Stimulated activated CD8-positive, alpha-beta memory T cell treated with anti-CD3 and anti-CD28 coated beads, Interleukin-2, amount 100 ng/mL, for 48 hours (primary cell): ENCODE measurements at places on chromosomes 11 and 22.

DNA sequence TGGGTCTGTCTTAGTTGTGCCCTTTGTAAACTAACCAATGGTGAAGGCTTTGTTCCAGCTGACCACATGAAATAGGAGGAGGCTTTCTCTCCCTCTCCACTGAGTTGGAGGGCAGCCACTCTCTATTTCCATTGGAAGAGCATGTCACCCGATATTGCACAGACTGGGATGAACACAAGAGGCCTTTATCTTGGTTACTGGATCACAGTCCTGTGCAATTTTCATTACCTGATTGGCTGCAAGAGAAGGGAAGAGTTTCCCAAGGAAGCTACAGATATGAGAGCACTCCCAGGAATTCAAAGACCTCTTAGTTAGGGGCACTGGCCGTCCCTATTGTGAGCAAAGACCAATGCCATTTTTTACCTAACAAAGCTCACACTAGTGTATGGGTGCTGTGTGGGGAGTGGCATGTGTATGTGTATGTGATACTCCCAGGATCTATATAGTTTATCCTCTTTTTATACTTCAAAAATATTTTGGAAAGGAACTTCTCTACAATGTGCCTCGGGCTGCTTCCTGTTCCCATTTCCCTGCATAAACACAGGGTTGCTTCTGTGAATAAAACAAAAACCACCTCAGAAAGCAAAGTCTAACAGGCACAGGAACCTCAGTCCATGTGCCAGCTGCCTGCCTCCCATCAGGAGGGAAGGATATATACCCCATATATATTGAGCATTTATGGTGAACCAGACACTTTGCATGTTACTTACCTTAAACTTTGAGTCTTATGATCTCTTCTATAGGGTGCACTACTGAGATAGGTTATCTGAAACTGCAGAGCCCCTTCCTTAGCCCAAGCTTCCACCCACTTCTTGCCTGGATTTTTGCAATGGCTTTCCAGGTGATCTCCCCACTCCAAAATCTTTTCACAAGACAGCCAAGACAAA is 126.5 kb downstream of the RASSF10 start:
- DNase-seq: no peak

- no peak for DNase-seq
These were observed 15.2 kb downstream of the CD82 start for GRCh38 chr11:44580701-44581100.

GRCh38 chr11:61869708-61870451 is 21.5 kb downstream of the FADS3 start:
- no peak for DNase-seq

GRCh38 chr11:38721586-38722315 is 2123.7 kb upstream of the RAG2 start:
- no peak for DNase-seq

GRCh38 chr11:102883141-102883540 is 8.4 kb upstream of the MMP12 start:
- DNase-seq: no peak

DNA sequence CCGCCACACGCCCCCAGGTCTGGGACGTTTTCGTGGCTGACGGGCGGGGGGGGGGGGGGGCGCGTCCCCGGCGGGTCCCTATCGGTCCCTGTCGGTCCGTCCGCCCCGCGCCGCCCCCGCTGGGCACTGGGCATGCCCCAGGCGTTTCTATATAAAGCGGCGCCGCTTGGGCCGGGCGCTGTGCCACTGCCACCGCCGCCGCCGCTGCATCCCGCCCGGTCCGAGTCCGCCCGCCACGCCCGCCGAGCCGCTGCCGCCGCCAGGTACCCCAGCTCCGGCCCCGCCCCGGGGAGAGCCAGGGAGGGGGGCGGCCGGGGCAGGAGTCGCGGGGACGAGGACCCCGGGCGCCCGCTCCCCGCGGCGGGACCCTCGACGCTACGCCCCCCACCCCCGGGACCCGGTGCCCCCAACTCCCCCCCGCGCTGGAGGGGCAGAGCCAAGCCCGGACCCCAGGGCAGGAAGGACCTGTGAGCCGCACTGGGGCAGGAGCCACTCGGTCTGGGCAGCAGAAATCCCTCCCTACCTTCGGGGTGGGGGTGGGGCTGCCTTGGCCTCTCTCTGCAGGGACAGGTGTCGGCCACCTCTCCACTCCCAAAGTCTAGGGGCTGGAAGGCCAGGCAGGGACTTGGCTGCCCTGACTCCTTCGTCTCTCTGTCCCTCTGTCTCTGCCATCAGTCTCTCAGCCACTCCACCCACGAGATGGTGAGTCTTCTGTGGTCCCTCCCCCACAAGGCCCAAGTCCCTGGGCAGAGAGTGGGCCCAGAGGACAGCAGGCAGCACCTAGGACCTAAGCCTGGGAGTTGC is at the start of gene CARNS1:
TSS of gene CARNS1 (plus strand) at position 178 of the 804 bp plus-strand sequence. CDS start at position 700, 522 bp downstream.
- no peak for DNase-seq

DNA sequence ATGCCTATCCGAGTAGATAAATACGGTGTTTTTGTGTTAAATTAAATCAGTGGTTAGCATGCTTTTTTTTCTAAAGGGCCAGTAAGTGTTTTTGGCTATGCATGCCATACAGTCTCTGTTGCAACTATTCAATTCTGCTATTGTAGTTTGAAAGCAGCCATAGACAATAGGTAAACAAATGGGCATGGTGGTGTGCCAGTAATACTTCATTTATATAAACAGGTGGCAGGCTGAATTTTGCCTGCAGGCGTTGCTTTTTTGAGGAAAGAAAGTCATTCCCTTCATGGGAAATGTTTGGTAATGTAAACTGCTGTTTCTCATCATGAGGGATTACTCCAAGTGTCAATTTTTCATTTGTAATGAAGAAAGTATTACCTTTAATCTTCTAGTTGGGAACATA is 106.5 kb downstream of the TMEM135 start:
- no peak for DNase-seq

GRCh38 chr11:31397239-31397834 is 27.7 kb downstream of the DNAJC24 start:
- DNase-seq: no peak

GRCh38 chr11:125376117-125376516 is 119.9 kb downstream of the FEZ1 start:
- DNase-seq: no peak

GRCh38 chr11:103844327-103845215 is 191.9 kb upstream of the DDI1 start:
- DNase-seq: no peak

GRCh38 chr11:27557226-27557625 is 50.7 kb upstream of the LIN7C start:
- DNase-seq: no peak

- no peak for DNase-seq
These were observed 8.1 kb downstream of the SGSM1 start for GRCh38 chr22:24813861-24814770.

DNA sequence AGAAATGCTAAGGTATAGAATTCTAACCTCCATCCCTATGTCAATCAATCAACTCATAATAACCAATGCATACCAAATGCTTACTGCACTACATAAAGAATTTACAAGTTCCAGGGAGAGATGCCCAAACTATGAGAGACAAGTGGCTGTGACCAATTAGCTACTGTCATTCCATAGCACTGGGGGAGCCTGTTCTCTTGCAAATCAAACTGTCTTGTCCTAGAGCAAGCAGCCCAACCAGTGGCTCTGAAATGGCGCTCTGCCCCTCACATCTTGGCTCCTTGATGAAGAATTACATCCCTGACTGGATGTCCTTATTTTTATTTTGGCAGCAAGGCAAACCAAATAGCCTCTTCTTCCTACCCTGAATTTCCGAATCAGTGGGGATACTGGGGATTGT is 272.4 kb upstream of the SYN3 start:
- DNase-seq: no peak

GRCh38 chr11:92623055-92623454 is 346.4 kb upstream of the MTNR1B start:
- DNase-seq: no peak

DNA sequence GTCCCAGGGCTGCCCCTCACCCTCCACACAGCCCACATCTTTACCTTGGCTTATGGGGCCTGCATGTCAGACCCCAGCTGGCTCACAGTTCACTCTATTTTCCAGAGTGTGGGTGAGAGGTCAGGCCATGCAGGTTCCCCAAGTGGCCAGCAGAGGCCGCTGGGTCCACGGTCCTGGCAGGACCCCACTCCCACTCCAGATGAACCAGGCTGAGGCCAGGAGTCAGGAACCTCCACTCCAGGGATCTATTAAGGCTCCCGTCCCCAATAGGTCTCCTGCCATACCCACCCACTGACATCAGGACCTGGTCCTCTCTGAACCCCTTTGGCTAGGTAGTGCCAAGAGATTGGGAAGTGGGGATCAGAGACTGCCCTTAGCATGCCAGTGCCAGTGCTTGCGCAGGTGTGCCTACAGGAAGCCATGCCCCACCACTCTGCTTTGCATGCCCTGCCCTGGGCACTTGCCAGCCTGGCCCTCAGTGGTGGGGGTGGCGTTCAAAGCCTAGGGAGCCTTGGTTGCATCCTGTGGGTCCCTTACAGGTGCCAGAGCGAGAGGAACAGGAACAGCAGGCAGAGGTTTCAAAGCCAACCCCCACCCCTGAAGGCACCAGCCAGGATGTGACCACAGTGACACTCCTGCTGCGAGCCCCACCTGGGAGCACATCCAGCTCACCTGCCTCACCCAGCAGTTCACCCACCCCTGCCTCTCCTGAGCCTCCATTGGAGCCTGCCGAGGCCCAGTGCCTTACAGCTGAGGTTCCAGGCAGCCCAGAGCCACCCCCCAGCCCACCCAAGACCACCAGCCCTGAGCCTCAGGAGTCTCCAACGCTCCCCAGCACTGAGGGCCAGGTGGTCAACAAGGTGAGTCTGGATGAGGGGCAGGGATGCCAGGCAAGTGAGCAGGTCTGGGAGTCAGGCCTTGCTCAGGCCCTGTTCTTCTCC is 8.3 kb downstream of the SMTN start:
- DNase-seq: no peak

GRCh38 chr11:125332821-125333220 is 163.2 kb downstream of the FEZ1 start:
- no peak for DNase-seq
